NCI-H774 (cell line): ENCODE measurements at places on chromosomes 12 and 14.

GRCh38 chr12:87246726-87247125 is 782.5 kb downstream of the C12orf50 start:
- no peak for DNase-seq

DNA sequence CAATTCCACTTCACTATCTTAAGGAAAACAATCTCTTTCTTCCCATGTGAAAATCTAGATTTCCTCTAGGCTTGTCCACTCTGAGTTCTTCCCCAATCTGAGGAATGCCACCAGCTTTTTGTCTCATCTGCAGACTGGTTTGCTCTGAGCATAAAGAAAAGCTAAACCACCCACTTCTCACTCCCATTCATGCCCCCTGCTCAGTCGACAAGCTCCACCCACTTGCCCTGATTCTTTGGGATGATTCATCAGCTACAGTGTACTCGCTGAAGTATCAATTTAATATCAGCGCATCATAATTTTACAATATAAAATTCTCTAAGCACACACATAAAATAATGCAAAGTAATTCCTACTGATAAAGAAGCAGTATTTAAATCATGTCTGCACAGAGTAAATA is 209.1 kb downstream of the GRIN2B start:
- no peak for DNase-seq

- DNase-seq = no peak
Observed at GRCh38 chr12:42448841-42449240, 122.9 kb downstream of the PPHLN1 start.

GRCh38 chr12:116654226-116654743 is 83.6 kb downstream of the SPRING1 start:
- no peak for DNase-seq

GRCh38 chr14:80781972-80782367 is 159.6 kb downstream of the CEP128 start:
- DNase-seq = no peak

DNA sequence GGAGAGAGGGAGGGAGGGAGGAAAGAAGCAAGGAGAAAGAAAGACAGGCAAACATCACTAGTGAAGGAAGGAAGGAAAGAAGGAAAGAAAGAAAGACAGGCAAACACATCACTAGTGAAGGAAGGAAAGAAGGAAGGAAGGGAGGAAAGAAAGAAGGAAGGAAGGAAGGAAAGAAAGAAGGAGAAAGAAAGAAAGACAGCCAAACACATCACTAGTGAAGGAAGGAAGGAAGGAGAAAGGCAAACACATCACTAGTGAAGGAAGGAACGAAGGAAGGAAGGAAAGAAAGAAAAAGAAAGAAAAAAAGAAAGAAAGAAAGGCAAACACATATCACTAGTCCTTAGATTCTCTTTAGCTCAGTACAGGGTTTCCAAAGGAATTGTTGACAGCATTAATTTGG is 5.3 kb downstream of the FZD10 start:
- DNase-seq = no peak

DNA sequence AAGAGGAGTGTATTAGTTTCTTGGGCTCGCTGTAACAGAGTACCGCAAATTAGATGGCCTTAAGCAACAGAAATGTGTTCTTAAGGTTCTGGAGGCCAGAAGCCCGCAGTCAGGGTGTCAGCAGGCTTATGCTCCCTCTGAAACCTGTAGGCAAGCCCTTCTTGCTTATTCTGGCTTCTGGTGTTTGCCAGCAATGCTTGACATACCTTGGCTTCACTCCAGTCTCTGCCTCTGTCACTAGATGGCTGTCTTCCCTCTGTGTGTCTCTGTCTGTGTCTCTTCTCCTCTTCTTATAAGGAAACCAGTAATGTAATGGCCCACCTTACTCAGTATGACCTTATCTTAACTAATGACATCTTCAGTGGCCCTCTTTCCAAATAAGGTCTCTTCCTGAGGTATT is 85.1 kb downstream of the DERA start:
- DNase-seq = no peak

- no peak for DNase-seq
Observed at GRCh38 chr14:90062822-90063539, 1.2 kb downstream of the KCNK13 start.

DNA sequence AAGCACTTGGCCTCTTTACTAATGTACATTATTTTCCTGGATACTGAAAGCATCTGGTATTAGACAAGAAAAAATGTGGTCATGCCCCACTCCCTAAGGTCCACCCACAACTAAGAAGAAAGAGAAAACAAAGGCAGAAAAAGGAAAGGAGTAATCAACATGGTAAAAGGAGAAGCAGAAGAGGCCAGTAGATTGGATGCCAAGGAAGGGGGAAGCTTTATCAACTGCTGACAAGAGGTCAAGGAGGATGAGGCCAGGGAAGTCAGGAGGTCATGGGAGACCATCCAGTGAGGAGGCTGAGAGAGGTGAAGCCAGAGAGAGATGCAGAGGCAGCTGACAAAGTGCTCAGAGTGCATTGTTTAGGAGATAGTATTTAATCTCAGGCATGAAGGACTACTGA is 383.5 kb downstream of the ZFP36L1 start:
- DNase-seq = no peak

- DNase-seq = no peak
Observed at GRCh38 chr12:99453836-99454538, 193.6 kb upstream of the GARIN6 start.

GRCh38 chr14:74519316-74520074 is 25.9 kb downstream of the ISCA2 start:
- DNase-seq = no peak

- DNase-seq = no peak
Observed at GRCh38 chr14:23101213-23101970, 3.4 kb downstream of the CIROP start.
